ENCODE measurements at places on chromosomes 11 and 22. TPM values are rescaled to one million over a fixed set of nuclear protein-coding genes. Genes with fewer than 3 reads are reported as not detected.

Gene SLC25A18
- total RNA-seq, result 0.35 TPM

Gene FAM181B
- not detected for total RNA-seq

Gene SUN2
- total RNA-seq, result 104 TPM

Gene OSM
- not detected for total RNA-seq

Gene TREH
- total RNA-seq, result not detected

DNA sequence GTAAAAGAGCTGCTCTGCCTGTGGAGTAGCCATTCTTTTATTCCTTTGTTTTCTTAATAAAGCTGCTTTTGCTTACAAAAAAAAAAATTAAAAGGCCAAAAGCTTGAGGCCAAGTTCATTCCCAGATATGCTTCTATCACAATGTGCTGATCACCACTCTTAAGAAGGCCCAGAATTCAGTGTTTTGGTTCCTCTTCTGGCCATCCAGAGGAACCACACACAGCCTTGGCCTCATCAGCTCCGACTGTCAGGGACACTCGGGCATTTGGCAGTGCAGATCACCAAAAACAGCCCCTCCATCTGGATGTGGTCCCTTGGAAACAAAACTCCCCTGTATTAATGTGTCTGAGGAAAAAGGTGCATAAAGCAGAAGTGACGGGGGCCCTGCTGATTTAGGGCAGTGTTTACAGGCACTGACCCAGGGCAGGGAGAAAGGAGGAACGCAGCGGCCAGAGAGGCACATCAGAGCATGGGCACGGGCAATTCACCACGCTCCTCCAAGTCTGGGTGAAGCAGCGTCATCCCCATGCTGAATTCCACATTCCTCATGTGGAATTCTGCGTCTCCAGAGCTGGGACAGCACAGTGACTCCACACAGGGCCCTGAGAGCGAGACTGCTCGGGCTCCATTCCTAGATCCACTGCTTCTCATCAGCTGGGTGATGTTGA lies 17.7 kb downstream of the POLDIP3 start:
- no peak overlapping the region for H3K4me3 ChIP-seq
- H3K27me3 ChIP-seq, result no peaks in the 10 kb centered on the region
- H3K4me1 ChIP-seq, result no peaks in the 10 kb centered on the region
- no peak overlapping the region for H3K27ac ChIP-seq
- no peak for DNase-seq

DNA sequence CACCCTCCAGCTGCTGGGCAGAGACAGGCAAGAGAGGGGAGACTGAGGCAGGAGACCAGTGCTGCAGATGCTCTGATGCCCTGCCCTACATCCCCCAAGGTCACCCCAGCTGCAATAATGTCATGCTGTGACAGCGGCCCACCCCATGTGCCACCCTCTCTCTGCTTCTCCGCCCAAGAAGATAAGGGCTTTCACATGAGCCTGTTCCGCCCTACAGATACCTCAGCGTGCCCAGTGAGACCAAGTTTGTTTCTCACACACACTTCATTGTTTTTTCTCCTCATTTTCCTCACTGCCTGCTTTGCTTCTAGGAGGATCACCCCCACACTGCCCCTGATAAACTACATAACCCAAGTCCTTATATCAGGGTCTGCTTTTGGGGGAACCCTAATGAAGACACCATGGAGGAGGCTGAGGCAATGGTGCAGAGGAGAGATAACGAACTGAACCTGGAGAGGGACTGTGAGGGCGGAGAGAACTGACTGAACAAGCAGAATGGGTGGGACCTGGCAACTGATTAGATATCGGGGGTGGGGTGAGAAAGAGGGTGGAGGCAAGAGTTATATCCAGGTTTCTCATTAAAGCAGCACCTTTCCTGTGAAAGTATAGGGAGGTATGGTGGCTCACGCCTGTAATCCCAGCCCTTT lies 37.5 kb upstream of the TSKU start:
- no peaks in the 10 kb centered on the region for H3K27me3 ChIP-seq
- H3K36me3 ChIP-seq, result no peaks in the 10 kb centered on the region
- no peak overlapping the region for H3K4me3 ChIP-seq
- no peak for DNase-seq

DNA sequence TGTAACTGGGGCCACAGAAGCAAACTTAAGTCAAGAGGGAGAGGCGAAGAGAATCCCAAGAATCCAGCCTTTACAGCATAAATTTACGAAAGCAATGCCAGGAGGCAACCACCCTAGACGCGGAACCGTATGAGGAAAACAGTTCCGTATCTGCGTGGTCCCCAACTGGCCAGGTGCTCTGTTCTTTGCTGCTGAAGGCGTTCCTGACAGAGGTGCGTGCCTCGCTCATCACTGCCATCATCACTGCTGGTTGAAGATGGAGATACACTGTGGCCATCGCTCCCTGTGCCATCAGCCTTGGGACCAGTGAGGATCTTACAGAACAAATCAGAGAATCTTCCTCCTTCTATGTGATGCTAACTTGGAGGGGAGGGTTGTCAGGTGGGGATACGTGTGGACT lies 270.5 kb upstream of the B3GAT1 start:
- H3K27me3 ChIP-seq, result no peaks in the 10 kb centered on the region
- H3K27ac ChIP-seq, result no peak overlapping the region
- no peaks in the 10 kb centered on the region for H3K36me3 ChIP-seq
- no peak for DNase-seq
- H3K4me3 ChIP-seq, result no peak overlapping the region

- H3K27ac ChIP-seq, result no peak overlapping the region
- H3K4me1 ChIP-seq, result no peaks in the 10 kb centered on the region
- no peak for DNase-seq
- H3K4me3 ChIP-seq, result no peak overlapping the region
- no peaks in the 10 kb centered on the region for H3K27me3 ChIP-seq
These were observed 17.0 kb upstream of the OMP start for GRCh38 chr11:77085652-77086051.

DNA sequence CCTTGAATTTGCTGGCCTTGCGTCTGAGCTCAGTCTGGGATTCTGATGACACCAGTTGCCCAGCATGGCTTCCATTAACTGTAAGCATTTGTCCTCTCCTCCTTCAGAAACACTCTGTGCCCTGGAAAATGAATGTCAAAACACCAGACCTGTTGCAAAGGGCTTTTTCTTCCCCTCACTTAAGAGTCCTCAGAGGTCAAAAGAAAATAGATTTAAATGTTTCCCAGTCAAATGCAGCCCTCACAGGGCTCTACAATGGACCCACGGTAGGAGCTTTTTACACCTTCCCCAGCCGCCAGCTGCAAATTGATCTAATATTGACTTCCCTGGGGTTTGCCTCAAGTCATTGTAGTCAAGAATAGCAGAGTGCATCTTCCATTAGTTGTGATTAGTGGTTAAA lies 332.2 kb downstream of the INSC start:
- no peak overlapping the region for H3K4me3 ChIP-seq
- H3K4me1 ChIP-seq, result no peaks in the 10 kb centered on the region
- no peaks in the 10 kb centered on the region for H3K36me3 ChIP-seq
- no peaks in the 10 kb centered on the region for H3K27me3 ChIP-seq
- DNase-seq, result no peak

DNA sequence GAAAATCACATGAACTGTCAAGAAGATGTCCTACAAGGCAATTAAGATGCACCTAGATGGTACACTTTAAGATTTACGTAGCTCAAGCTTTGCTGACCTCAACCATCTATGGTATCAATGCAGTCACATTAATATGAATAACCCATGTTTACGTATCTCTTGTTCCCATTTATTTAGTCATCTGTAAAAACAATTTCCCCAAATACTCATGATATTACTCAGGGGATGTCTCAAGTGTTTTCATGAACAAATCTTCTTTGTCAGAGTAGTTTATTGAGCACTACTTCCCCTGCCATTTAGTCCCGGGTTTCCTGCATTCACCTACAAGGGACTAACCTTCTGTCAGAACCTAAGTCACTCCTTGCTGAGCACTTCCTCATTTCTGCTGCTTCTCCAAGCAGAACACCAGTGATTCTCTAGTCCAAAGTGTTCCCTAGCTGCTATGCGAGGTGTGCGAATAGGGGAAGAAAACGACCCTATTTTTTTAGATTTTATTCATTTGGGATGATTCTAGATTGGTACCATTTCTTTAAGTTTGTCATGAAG lies 554.3 kb upstream of the LRRC4C start:
- DNase-seq, result no peak
- H3K4me1 ChIP-seq, result no peaks in the 10 kb centered on the region
- H3K4me3 ChIP-seq, result no peak overlapping the region
- H3K27ac ChIP-seq, result no peak overlapping the region
- no peaks in the 10 kb centered on the region for H3K27me3 ChIP-seq
- no peaks in the 10 kb centered on the region for H3K36me3 ChIP-seq

DNA sequence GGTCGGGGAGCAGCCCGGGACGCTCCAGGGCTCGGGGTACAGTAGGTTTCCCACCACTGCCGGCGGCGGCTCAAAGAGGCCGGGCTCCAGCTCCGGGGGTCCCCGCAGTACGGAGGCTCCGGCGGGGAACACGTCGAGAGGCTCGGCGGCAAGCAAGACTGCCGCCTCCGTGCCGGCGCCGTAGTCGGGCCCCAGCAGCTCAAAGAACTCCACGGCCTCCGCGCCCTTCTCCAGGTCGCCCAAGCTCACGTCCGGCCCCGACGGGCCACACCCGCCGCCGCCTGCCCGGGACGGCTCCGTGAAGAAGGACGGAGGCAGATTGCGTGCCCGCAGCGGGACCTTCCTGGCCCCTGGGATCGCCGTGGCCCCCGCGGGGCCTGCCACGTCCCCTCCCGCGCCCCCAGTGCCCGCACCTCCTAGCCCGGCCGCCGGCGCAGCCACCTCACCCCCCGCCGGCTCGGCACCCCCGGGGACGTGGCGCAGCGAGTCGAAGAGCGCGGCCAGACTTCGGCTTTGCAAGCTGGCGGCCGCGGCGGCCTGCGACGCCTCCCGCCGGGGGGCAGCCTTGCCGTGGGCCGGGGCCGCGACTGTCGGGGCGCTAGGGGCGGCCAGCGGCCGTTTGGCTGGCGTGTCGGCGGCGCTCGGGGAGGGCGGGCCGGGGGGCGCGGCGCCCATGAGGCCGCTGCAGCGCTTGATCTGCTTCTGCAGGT lies 775 bp downstream of the FAM181B start:
- peaks cover under 1% of the 10 kb centered on the region for H3K4me1 ChIP-seq
- peak overlapping the region; percentile 53 for H3K4me3 ChIP-seq
- H3K27ac ChIP-seq, result no peak overlapping the region
- peak; percentile 25 for DNase-seq
- H3K27me3 ChIP-seq, result peaks cover 59% of the 10 kb centered on the region

Data from A673 (cell line).